Stimulated activated CD8-positive, alpha-beta memory T cell treated with anti-CD3 and anti-CD28 coated beads, Interleukin-7, amount 100 ng/mL, for 1 hour (primary cell): ENCODE measurements at places on chromosomes 5 and 9.

DNA sequence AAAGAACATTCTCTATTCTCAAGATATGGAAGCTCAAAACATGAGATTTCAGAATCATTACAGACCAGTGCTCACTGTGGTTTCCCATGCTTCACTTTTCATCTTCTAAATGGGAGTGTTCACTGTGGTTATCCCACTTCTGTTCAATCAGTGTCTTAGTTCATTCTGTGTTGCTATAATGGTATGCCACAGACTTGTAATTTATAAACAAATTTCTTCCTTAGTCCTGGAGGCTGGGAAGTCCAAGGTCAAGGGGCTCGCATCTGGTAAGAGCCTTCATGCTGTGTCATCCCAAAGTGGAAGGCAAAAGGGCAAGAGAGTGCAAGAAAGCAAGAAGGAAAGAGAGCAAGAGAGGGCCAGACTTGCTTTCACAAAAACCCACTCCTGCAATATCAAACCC is 146.3 kb downstream of the TTC39B start:
- DNase-seq = no peak

DNA sequence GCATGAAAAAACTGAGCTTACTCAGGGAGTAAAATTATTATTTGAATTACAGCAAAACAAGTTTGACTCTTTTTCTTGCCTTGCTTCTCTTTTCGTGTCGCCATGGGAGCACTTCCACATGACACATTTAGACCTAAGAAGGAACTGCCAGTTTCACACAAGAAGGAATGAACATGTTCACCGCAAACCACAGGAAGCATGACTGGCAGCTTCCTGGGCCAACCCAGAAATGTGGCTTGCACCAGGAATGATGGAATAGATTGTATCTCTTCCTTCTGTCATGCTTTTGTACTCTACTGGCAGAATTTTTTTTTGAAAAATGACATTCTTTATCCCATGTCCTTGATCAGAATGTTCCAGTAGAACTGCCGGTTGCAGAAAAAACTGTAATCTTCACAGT is 32.9 kb upstream of the MAN2A1 start:
- peak; percentile 1 for DNase-seq

- no peak for DNase-seq
Observed at GRCh38 chr9:98867429-98868168, 60.1 kb downstream of the GALNT12 start.

- no peak for DNase-seq
Observed at GRCh38 chr5:33850100-33850594, 41.6 kb downstream of the ADAMTS12 start.
